ENCODE measurements at places on chromosomes 4 and X. TPM values are rescaled to one million over a fixed set of nuclear protein-coding genes. Genes with fewer than 3 reads are reported as not detected.

ADAM29 gene
- total RNA-seq = not detected

MAGIX gene
- total RNA-seq = 0.60 TPM

FAM184B gene
- not detected for total RNA-seq

SCML2 gene
- total RNA-seq = 1.8 TPM

PPARGC1A gene
- 9.5 TPM for total RNA-seq

SYNPO2 gene
- 0.20 TPM for total RNA-seq

CFAP299 gene
- total RNA-seq = not detected

All from lung microvascular endothelial cell (primary cell).